ENCODE measurements at places on chromosomes 1 and 21.

- DNase-seq: no peak
Measured at GRCh38 chr21:20258542-20258941, 739.7 kb upstream of the NCAM2 start.

- no peak for DNase-seq
Measured at GRCh38 chr21:30924146-30924700, 42.8 kb upstream of the KRTAP11-1 start.

- DNase-seq: no peak
Measured at GRCh38 chr1:71080230-71080738, 551 bp downstream of the ZRANB2 start.

GRCh38 chr1:155022136-155022926 lies 11.2 kb downstream of the DCST2 start:
- DNase-seq: no peak

GRCh38 chr1:27525296-27526272 lies 35.6 kb upstream of the WASF2 start:
- DNase-seq: no peak

DNA sequence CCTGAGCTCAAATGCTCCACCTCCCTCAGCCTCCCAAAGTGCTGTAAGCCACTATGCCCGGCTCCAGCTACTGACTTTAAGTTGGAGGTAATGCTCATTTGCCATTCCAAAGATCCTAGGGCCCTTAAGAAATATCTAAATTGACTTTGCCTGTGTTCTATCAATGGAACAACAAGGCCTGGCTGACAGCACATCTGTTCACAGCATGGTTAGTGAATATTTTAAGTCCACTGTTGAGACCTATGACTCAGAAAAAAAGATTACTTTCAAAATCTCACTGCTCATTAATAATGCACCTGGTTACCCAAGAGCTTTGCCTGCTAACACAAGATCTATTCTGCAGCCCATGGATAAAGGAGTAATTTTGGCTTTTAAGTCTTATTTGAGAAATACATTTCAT lies 3.5 kb upstream of the SSX2IP start:
- DNase-seq: no peak

DNA sequence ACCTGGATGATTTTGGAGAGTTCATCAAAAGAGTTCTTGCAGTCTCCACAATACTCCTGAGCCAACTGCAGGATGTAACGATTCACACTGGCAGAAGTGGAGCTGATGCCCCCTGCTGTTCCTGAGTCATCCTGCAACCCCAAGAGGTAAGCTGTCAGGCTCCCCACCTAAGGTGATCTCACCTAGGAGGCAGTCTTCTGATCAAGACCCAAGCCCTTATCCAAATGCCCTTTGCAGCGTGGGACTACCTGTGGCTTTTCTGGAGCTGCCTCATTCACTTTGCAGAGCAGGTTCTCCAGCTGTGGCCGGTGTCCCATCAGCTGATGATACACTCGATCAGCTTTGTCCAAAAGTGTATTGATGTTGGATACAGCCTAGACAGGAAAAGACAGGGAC lies 96.4 kb downstream of the UBR4 start:
- no peak for DNase-seq

DNA sequence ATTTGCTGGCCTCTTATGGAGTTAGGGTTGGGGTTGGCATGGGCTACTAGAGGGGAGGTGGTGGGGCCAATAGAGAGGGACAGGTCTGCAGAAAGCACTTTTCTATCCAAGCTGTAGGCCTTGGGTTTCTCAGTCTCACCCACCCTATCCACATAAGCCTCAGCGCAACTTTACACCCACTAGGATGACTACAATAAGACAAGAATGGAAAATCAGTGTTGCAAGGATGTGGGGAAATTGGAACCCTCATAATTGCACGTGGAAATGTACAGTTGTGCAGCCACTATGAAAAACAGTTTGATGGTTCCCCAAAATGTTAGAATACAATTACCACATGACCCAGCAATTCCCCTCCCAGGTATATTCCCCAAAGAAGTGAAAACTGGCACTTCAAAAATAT lies 14.0 kb upstream of the GSTM4 start:
- no peak for DNase-seq

- DNase-seq: no peak
Measured at GRCh38 chr1:59366346-59366745, 69.5 kb downstream of the FGGY start.

GRCh38 chr1:222009105-222009730 lies 267.3 kb upstream of the DUSP10 start:
- DNase-seq: no peak

GRCh38 chr1:6935911-6936690 lies 150.8 kb downstream of the CAMTA1 start:
- DNase-seq: no peak
